T-helper 2 cell treated with Interferon-gamma antibody and Interleukin-4, amounts not matched to agents 100 ng/mL and 5 ng/mL, for 36 hours (primary cell): ENCODE measurements at places on chromosomes 2 and 18. TPM values are rescaled to one million over a fixed set of nuclear protein-coding genes. Genes with fewer than 3 reads are reported as not detected.

The SLC19A3 gene
- total RNA-seq = not detected in 2 replicates

The PIGN gene
- total RNA-seq = 27.3 and 27.6 TPM in 2 replicates

The DNER gene
- total RNA-seq = not detected in 2 replicates

The SAG gene
- total RNA-seq = 0.02 and 0.34 TPM in 2 replicates

The IGFBP2 gene
- total RNA-seq = 24.9 and 25.7 TPM in 2 replicates

The SCYGR6 gene
- total RNA-seq = not detected in 2 replicates

The TMEM247 gene
- not detected in 2 replicates for total RNA-seq

The M1AP gene
- 0.09 TPM in 1 of 2 replicates, not detected in the other for total RNA-seq

The SCTR gene
- not detected in 2 replicates for total RNA-seq

The CNDP1 gene
- 0.25 TPM in 1 of 2 replicates, not detected in the other for total RNA-seq

The BOK gene
- total RNA-seq = 0.05 TPM in 1 of 2 replicates, not detected in the other

The CDH7 gene
- total RNA-seq = not detected in 2 replicates

The KCNG2 gene
- not detected in 2 replicates for total RNA-seq

The EVX2 gene
- total RNA-seq = not detected in 2 replicates

The OSBPL6 gene
- 0.61 and 0.70 TPM in 2 replicates for total RNA-seq

The EVA1A gene
- total RNA-seq = not detected in 2 replicates

The ARMC9 gene
- total RNA-seq = 0.50 and 1.1 TPM in 2 replicates

The BMP10 gene
- 0.09 TPM in 1 of 2 replicates, not detected in the other for total RNA-seq

The NOL4 gene
- total RNA-seq = not detected in 2 replicates

The KIF1A gene
- 0.41 and 0.43 TPM in 2 replicates for total RNA-seq

The GAREM1 gene
- total RNA-seq = not detected in 2 replicates

The APCDD1 gene
- total RNA-seq = not detected in 2 replicates

The RESP18 gene
- not detected in 2 replicates for total RNA-seq
